ENCODE measurements at places on chromosomes 5 and 9. TPM values are rescaled to one million over a fixed set of nuclear protein-coding genes. Genes with fewer than 3 reads are reported as not detected.

The TAF9 gene
- total RNA-seq, result 64.8 TPM

DNA sequence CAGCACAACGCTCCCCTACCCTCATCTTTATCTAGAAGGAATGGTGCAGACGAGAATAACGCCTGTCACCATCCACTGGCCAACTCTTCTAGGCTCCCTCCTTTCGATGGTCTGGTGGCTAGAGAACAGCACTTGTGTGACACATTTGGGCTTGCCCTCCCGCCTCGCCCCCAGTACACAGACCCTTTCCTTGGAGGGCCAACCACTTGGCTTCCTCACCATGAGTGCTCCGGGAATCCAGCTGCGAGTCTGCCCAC, 1.4 kb downstream of the GNAQ start:
- H3K4me3 ChIP-seq, result peak overlapping the region; percentile 93
- DNase-seq, result no peak
- H3K27me3 ChIP-seq, result no peaks in the 10 kb centered on the region
- peaks cover 62% of the 10 kb centered on the region for H3K4me1 ChIP-seq
- H3K36me3 ChIP-seq, result no peaks in the 10 kb centered on the region

DNA sequence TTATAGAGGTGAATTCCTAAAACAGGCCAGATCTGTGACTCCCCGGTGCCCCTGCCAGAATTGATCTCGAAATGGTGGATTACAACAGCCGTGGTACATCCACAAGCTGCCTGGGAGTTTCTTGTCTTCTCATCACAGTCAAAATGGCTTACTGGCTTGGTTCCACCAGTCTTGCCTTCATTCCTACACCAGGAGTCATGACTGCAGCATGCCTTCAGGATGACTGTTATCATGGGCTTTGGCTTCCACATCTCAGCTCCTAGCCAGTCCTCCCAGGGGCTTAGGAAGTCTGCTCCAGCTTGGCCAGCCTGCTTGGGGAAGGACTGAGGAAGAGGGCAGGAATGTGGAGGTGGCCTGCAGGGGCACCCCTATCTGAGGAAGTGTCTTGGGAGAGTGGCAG, 132.9 kb upstream of the NR3C1 start:
- peaks cover 14% of the 10 kb centered on the region for H3K4me1 ChIP-seq
- no peak overlapping the region for H3K4me3 ChIP-seq
- no peaks in the 10 kb centered on the region for H3K36me3 ChIP-seq

GRCh38 chr5:67478337-67478736, 281.7 kb upstream of the CD180 start:
- DNase-seq, result no peak
- no peaks in the 10 kb centered on the region for H3K36me3 ChIP-seq
- H3K27me3 ChIP-seq, result no peaks in the 10 kb centered on the region
- H3K4me1 ChIP-seq, result peaks cover 6% of the 10 kb centered on the region
- H3K27ac ChIP-seq, result no peak overlapping the region

The CPLANE1 gene
- 23.9 TPM for total RNA-seq

- H3K4me1 ChIP-seq, result peaks cover 57% of the 10 kb centered on the region
- peak overlapping the region; percentile 95 for H3K27ac ChIP-seq
- H3K36me3 ChIP-seq, result peaks cover 25% of the 10 kb centered on the region
- peak overlapping the region; percentile 95 for H3K4me3 ChIP-seq
Measured at GRCh38 chr5:122076050-122076461, 2.0 kb downstream of the LOX start.

- DNase-seq, result peak; percentile 81
- no peak overlapping the region for H3K27ac ChIP-seq
- no peaks in the 10 kb centered on the region for H3K4me1 ChIP-seq
- H3K36me3 ChIP-seq, result no peaks in the 10 kb centered on the region
Measured at GRCh38 chr5:1033178-1033577, 24.6 kb downstream of the NKD2 start.

GRCh38 chr9:74795081-74795480, 92.6 kb downstream of the TRPM6 start:
- no peak for DNase-seq
- H3K27me3 ChIP-seq, result peaks cover 12% of the 10 kb centered on the region
- H3K4me1 ChIP-seq, result no peaks in the 10 kb centered on the region
- H3K27ac ChIP-seq, result no peak overlapping the region
- H3K36me3 ChIP-seq, result no peaks in the 10 kb centered on the region

The CCDC183 gene
- 1.4 TPM for total RNA-seq

- DNase-seq, result peak; percentile 94
- peaks cover 18% of the 10 kb centered on the region for H3K4me1 ChIP-seq
- peaks cover 2% of the 10 kb centered on the region for H3K36me3 ChIP-seq
- peak within 1 kb of the TSS; percentile 92 for H3K27ac ChIP-seq
- peak within 1 kb of the TSS; percentile 80 for H3K4me3 ChIP-seq
Measured at GRCh38 chr5:81971712-81972491, at the start of gene ATG10. TSS of gene ATG10 (plus strand) at chr5:81972023. CDS start at chr5:81987571, 15,548 bp downstream.

GRCh38 chr5:172789687-172790495, 18.9 kb upstream of the DUSP1 start:
- no peak for DNase-seq
- peaks cover 48% of the 10 kb centered on the region for H3K4me1 ChIP-seq
- H3K4me3 ChIP-seq, result no peak overlapping the region

DNA sequence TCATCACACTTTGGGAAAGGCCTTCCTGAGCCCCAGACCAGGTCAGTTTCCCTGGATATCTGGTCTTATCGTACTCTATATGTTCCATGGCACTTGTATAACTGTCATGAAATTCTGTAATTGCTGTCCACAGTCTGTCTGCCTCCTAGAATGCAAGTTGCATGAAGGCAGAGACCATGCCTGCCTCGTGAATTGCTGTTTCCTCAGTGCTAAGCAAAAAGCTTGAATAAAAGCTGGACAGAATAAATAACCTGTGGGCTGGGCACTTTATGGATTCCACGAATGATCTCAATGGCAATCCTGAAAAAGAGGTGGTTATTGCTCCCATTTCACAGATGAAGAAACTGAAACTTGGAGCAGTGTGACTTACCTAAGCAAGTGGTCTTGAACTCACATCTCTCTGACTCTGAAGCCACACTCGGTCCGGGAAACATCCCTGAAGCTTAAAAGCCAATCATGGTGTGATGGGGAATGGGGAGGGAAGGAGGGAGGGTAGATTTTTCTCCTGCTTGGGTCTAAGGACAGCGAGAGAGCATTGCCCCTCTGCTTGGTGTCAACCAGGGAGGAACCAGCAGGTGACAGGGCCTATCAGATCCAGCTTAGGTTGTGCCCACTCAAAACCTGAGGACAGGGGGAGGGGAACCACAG, 13.2 kb upstream of the LHX2 start:
- no peak for DNase-seq
- H3K4me3 ChIP-seq, result no peak overlapping the region
- peaks cover 4% of the 10 kb centered on the region for H3K36me3 ChIP-seq
- H3K27me3 ChIP-seq, result peaks cover 90% of the 10 kb centered on the region

- no peaks in the 10 kb centered on the region for H3K4me1 ChIP-seq
- H3K27me3 ChIP-seq, result no peaks in the 10 kb centered on the region
- no peak for DNase-seq
Measured at GRCh38 chr5:103951776-103952175, 389.2 kb upstream of the NUDT12 start.

The ZNF366 gene
- not detected for total RNA-seq

DNA sequence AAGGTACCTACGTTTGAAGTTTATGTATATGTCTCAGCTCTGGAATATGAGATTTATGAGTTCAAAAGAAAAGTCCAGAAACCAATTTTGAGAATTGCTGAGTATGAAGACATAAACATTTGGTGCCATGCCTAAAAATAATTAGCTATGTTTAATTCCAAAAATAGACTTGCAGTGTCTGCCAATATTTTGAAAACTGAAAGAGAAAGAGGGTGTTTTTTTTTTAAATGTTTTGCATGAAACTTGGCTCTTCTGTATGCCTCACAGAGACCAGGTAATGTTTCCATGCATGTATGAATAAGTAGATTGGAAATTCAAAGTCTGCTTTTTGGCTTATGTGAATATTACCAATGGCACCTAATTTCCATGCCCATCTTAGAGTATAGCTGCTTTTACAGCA, 634.4 kb upstream of the C9orf72 start:
- no peaks in the 10 kb centered on the region for H3K4me1 ChIP-seq
- no peak overlapping the region for H3K27ac ChIP-seq
- H3K27me3 ChIP-seq, result peaks cover 2% of the 10 kb centered on the region
- H3K4me3 ChIP-seq, result no peak overlapping the region
- no peaks in the 10 kb centered on the region for H3K36me3 ChIP-seq

DNA sequence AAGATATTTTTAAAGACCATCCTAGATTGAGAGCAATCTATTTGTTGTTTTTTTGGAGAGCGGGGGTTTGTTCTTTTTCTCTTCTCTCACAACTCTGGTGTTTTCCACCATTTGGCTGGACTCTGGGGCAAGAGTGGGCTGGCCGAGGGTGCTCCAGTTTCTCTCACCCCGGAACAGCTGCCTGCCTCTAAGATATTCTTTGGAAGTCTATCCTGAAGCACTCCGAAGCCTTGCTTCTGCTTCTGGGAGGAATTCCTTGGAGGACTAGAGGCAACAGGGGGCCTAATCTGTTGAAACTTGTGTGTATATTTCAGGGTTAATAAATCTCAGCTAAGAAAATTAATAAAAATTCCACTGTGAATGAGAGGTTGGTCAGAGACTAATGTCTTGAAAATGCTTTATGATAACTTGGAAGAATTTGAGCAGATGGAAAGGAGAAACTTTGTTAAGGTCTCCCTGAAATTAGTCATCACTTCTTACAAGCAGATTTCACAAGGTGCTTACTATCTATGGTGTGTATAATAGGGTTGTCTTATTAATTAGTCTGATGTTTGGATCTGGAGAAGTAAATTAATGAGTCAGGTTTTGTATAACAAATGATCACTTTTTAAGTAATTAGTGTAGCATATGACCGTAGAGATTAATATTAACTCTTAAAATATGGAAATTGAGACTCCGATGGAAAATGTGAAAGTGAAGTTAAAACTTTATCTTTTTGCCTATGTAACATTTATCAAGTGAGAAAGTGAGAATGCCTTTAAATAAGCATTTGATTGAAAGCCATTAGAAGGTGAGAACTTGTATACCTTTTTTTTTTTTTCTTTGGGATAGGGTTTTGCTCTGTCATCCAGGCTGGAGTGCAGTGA, 4.0 kb downstream of the MAN2A1 start:
- no peaks in the 10 kb centered on the region for H3K27me3 ChIP-seq
- peaks cover 72% of the 10 kb centered on the region for H3K4me1 ChIP-seq

GRCh38 chr5:42828671-42829070, 17.0 kb upstream of the SELENOP start:
- peaks cover 13% of the 10 kb centered on the region for H3K4me1 ChIP-seq
- DNase-seq, result no peak
- H3K4me3 ChIP-seq, result no peak overlapping the region
- H3K27me3 ChIP-seq, result peaks cover 17% of the 10 kb centered on the region

The UNC13B gene
- total RNA-seq, result 29.8 TPM

The ANKRD34B gene
- total RNA-seq, result not detected

- no peak overlapping the region for H3K27ac ChIP-seq
- H3K27me3 ChIP-seq, result no peaks in the 10 kb centered on the region
- peak; percentile 52 for DNase-seq
- no peak overlapping the region for H3K4me3 ChIP-seq
Measured at GRCh38 chr5:140365941-140366340, 5.9 kb downstream of the SLC4A9 start.

The TLX3 gene
- total RNA-seq, result not detected

GRCh38 chr9:86902991-86903733, 44.1 kb downstream of the GAS1 start:
- peak overlapping the region; percentile 63 for H3K4me3 ChIP-seq
- H3K4me1 ChIP-seq, result peaks cover 31% of the 10 kb centered on the region

The ADRA1B gene
- total RNA-seq, result 1.1 TPM

The OR1J1 gene
- total RNA-seq, result not detected

GRCh38 chr5:10125116-10125515, 124.6 kb downstream of the ATPSCKMT start:
- H3K27ac ChIP-seq, result no peak overlapping the region
- DNase-seq, result no peak
- H3K4me1 ChIP-seq, result no peaks in the 10 kb centered on the region
- H3K27me3 ChIP-seq, result no peaks in the 10 kb centered on the region

DNA sequence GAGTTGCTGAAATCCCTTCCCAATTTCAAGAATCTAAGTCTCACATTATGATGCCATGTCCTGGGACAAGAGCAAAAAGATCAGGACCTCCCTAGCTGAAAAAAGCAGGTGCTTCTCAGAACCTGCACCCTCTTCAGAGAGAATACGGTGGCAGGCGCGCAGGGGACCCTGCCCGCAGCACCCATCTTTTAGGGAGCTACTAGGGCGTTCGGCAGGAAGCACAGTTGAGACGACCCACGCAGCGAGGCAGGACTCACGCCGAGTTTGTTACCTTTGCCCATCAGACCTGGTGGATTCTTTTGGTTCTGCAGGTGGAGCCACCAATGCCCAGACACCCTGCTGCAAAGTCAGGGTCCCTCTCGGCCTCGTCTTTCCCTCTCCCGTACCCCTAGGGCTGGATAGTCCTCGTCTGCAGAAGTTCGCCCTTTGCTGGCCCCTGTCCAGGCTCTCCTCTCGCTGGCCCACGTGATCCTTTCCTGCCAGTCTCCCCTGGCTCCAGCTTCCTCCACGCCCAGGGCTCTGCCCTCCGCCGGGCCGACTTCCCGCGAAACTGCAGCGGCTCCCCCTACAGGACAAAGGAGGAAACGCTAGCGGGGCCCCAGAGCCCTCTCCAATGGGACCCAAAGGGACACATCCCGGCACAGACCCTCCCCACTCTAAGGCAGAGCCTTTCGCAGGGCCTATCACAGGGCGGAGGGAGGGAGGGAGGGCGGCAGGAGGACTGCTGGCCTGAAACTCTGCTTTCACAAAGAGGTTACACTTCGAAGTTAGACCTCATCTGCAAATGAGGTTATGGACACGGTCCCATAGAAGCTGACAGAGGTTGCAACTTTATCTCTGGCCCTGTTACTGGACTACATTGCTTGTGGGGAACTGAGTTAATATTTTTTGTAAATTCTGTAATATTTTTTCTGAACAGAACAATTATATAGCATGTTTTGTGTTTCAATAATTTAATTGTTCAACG, 28.8 kb downstream of the TMEM174 start:
- peaks cover 7% of the 10 kb centered on the region for H3K27me3 ChIP-seq
- no peak overlapping the region for H3K27ac ChIP-seq
- DNase-seq, result no peak
- H3K4me1 ChIP-seq, result peaks cover 6% of the 10 kb centered on the region
- H3K4me3 ChIP-seq, result peak overlapping the region; percentile 33

- H3K36me3 ChIP-seq, result peaks cover 2% of the 10 kb centered on the region
- no peak overlapping the region for H3K27ac ChIP-seq
- H3K27me3 ChIP-seq, result peaks cover 27% of the 10 kb centered on the region
- DNase-seq, result no peak
Measured at GRCh38 chr9:97508852-97509251, 7.4 kb downstream of the TMOD1 start.

GRCh38 chr5:79954620-79955019, 36.4 kb downstream of the MTX3 start:
- H3K36me3 ChIP-seq, result no peaks in the 10 kb centered on the region
- no peak overlapping the region for H3K4me3 ChIP-seq
- no peak for DNase-seq
- H3K4me1 ChIP-seq, result peaks cover 10% of the 10 kb centered on the region
- no peak overlapping the region for H3K27ac ChIP-seq
- peaks cover 5% of the 10 kb centered on the region for H3K27me3 ChIP-seq

The PCDHGA6 gene
- total RNA-seq, result 0.65 TPM

DNA sequence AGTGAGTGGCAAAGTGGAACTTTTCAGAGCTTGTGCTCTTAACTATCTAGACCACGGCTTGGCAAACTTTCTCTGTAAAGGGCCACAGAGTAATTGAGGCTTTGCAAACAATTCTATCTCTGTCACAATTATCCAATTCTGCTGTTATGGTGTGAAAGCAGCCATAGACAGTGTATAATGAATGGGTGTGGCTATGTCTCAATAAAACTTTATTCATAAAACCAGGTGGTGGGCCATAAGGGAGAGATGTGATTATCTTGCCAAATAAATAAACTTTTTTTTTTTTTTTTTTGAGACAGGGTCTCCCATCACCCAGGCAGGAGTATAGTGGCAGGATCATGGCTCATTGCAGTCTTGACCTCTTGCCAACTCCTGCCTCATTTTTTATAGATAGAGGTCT, 78.7 kb upstream of the GNA14 start:
- H3K4me3 ChIP-seq, result no peak overlapping the region
- peaks cover 26% of the 10 kb centered on the region for H3K36me3 ChIP-seq
- H3K27ac ChIP-seq, result no peak overlapping the region
- no peak for DNase-seq

The CD72 gene
- 1.1 TPM for total RNA-seq

The CKMT2 gene
- not detected for total RNA-seq

Data from chondrocyte (in vitro differentiated cells).